ENCODE measurements at places on chromosomes 1 and 21.

DNA sequence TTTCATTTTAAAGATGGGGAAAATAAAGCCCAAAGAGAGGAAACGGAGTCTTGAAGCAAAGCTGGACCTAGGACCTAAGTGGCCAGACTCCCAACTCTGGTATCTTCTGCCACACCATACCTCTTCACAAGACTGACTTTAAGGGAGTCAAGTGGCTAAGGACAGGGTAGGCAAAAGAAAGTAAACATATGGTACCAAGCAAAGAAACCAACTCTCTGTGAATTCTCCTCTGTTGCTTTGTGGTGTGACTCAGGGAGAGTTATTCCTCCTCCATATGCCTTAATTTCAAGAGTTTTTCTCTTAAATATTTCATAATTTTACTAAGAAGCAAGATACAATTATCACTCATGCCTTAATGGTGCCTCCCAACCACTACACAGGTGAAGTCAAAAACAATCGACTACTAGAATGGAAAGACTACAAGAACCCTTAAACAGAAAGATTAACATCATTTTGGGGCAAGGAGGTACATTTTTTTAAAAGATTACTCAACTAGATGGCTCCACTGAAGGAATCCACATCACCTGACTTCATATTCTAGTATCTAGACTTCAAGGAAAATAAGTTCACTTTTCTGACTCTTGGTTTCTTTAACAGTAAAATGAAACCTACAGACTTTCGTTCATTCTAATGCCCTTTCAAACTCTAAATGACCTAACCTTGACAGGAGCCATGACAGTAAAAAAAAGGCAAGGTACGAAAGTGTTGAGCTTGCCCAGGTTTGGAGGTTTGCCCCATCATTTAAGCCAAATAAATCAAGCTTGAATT, 44.2 kb downstream of the LUZP1 start:
- no peak for DNase-seq

DNA sequence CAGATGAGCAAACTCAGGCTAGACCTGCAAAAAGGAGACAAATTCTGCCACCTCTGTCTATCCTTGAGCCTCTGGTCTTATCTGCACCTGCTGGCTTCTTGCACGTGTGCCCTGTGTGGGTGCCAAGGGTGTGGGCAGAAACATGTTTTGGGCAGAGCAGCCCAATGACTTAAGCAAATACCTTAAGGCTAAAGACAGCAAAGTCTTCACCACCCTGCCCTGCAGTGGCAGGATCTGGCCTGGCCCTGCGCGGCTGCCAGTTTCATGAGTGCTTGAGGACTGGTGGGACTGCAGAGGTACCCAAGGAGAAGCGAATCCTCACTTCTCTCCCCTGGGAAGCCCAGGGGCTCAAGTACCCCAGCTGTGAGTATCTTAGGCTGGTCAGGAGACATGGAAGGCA, 3.8 kb upstream of the SLC26A9 start:
- no peak for DNase-seq

DNA sequence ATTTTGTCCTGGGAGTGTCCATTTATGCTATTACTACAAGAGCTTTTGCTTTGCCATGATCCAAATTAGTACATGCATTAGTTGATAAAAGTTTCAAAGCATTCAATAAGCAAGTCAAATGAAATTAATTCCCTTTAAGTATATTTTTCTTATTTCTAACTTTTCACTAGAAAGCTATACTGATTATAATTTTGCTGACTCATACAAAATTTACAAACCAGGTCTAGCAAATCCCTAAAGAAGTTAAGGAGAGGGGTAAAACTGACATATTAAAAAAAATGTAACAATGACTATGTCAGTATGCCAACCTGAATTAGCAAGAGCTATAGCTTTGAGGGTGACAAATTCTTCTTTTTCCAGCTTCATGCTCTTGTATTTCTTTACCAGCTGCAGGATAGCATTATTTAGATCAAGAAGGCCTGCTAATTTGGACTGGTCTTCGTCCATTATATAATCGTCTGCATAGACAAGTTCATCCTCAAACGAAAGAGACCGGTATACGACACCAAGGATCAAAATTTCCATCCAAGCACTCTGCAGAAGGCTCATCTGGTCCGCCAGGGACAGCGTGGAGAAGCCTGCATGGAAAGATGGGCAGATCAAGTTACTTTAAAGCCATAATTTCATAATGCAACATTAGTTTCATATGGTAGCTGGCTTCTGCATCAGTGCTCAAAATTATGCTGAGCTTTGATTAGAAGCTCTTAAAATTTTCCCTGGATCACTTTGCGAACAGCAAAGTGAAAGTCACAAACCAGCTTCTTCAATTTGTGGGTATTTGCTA, 95.8 kb upstream of the USH2A start:
- DNase-seq, result no peak

DNA sequence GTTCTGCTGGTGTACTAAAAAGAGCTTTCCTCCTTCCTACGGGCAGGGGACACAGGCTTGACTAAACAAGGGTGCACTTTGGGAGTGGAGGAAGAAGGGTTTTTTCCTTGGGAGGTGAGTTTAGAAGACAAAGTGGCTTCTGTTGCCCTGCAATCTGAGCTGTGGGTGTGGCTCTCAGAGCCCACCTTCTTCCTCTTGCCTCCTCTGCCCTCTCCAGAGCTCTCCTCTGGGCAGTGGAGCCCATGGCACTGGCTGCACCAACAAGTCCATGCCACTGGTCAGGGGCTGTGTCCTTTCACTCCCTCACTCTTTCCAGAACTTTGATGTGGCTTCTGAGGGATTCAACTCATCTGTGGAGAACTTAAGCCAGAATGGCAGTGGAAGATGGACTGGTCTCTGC, 25.6 kb upstream of the PSMB2 start:
- no peak for DNase-seq

GRCh38 chr1:211261229-211261628, 2.1 kb downstream of the RCOR3 start:
- DNase-seq, result no peak

DNA sequence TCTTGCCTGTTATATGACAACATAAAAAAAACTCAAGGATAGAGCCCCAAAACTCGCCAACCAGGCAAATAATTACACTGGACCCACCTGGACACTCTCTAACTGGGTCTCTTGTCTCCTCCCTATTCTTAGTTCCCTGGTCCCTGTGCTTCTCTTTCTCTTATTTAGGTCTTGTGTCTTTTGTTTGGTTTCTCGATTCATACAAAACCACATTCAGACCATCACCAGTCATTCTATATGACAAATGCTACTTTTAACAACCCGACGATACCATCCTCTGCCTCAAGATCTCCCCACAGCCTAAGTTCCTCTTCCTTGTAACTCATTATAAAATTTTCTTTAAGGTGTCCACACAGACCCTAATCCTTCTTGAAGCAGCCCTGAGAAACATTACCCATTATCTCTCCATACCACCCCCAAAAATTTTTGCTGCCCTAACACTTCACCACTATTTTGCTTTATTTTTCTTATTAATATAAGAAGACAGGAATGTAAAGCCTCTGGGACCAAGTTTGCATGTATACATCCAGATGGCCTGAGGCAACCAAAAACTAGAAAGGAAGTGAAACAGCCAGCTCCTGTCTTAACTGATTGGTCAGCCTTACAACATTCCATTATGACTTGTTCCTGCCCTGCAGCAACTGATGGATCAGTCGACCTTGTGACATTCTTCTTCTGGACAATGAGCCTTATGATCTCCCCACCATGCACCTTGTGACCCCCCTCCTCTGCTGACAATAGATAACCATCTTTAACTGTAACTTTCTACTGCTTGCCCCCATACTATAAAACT, 638.2 kb downstream of the AMY1C start:
- DNase-seq, result no peak

- no peak for DNase-seq
Observed at GRCh38 chr1:79089946-79090345, 83.4 kb upstream of the ADGRL4 start.

All from activated CD4-positive, alpha-beta T cell treated with anti-CD3 and anti-CD28 coated beads for 1 hour (primary cell).